ENCODE measurements at places on chromosomes 5 and 9.

GRCh38 chr9:130940693-130941576 is 1.9 kb upstream of the FIBCD1 start:
- peak; percentile 62 for DNase-seq

- no peak for DNase-seq
These were observed 11.5 kb downstream of the GPR150 start for GRCh38 chr5:95631255-95631958.

GRCh38 chr9:130701059-130702022 is 7.8 kb downstream of the EXOSC2 start:
- peak; percentile 54 for DNase-seq

GRCh38 chr9:35945341-35946018 is 12.5 kb downstream of the OR2S2 start:
- peak; percentile 54 for DNase-seq

DNA sequence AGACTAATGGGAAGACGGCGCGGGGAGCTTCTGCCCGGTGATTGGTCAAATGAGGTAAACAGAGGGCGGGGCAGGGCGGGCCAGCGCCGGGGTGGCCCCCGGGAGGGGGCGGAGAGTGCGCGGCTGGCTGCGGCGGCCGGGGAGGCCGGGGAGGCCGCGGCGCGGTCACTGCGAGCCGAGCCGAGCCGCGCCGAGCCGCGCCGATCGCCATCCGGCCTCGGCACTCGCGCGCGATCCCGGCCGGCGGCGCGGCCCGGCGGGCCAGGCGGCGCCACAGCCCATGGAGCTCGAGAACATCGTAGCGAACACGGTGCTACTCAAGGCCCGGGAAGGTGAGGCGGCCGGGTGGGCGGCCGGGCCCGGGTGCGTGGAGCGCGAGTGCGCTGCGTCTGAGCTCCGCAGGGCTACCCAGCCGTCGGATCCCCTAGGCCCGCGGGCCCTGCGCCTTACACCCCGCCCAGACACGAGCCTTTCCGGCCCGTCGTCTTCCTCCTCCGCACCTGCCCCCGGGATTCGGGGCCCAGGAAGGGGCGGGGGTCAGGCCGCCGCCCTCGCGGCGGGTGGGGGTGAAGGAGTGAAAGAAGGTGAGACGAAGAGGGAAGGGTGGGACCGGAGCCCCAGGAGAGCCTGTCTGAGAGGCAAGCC is at the start of gene GRK6:
GRK6 (plus strand) TSS at position 111 of the 645 bp plus-strand sequence; CDS start at position 281, 170 bp downstream.
- peak; percentile 70 for DNase-seq

- no peak for DNase-seq
These were observed 11.4 kb downstream of the PCDHGA12 start for GRCh38 chr5:141441571-141442170.

- no peak for DNase-seq
These were observed 11.4 kb upstream of the HAUS6 start for GRCh38 chr9:19113964-19114679.

GRCh38 chr5:28743025-28743715 is 1704.8 kb upstream of the CDH9 start:
- DNase-seq, result no peak

GRCh38 chr9:84337252-84337651 is 3.3 kb downstream of the SLC28A3 start:
- no peak for DNase-seq

DNA sequence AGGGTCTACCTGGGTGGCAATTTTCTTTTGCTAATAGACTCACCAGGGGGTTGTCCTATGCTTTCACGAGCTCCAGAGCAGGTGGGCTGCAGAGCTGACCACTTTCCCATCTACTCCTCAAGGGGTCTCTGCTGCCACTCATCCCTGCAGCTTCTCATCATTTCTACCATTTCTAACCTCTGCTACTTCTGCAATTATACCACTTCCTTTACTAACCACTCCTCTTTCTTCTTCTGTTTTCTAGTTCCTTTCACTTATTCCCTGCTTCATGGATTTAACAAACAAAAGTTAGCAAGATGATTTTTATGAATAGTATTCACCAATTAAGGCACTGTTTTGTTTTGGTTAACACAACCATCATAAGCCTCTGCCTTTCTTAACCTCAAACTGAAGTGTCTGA is 34.5 kb upstream of the NIPBL start:
- no peak for DNase-seq

- no peak for DNase-seq
These were observed 113.4 kb downstream of the PAPPA start for GRCh38 chr9:116267021-116267420.

GRCh38 chr9:76423216-76424177 is 29.3 kb upstream of the RFK start:
- DNase-seq, result peak; percentile 32
